ENCODE measurements at places on chromosomes 2 and 18. TPM values are rescaled to one million over a fixed set of nuclear protein-coding genes. Genes with fewer than 3 reads are reported as not detected.

Gene DSC1
- not detected for polyA plus RNA-seq

Gene SERPINB10
- not detected for polyA plus RNA-seq

Gene CHST9
- polyA plus RNA-seq: 0.20 TPM

Gene NDUFAF7
- 5.9 TPM for polyA plus RNA-seq

Gene IL1F10
- polyA plus RNA-seq: not detected

Gene ALPG
- not detected for polyA plus RNA-seq
